Type B pancreatic cell (in vitro differentiated cells): ENCODE measurements at places on chromosomes 2 and 18.

- no peak overlapping the region for H3K4me3 ChIP-seq
- no peak overlapping the region for H3K27ac ChIP-seq
- no peak for DNase-seq
- no peaks in the 10 kb centered on the region for H3K36me3 ChIP-seq
- H3K27me3 ChIP-seq, result no peaks in the 10 kb centered on the region
- H3K4me1 ChIP-seq, result no peaks in the 10 kb centered on the region
Measured at GRCh38 chr2:211822686-211823335, 715.8 kb downstream of the ERBB4 start.

GRCh38 chr18:78984941-78985784 lies 5.5 kb downstream of the SALL3 start:
- H3K27me3 ChIP-seq, result peaks cover 82% of the 10 kb centered on the region
- peak overlapping the region; percentile 73 for H3K4me3 ChIP-seq
- H3K27ac ChIP-seq, result no peak overlapping the region

- peaks cover 4% of the 10 kb centered on the region for H3K4me1 ChIP-seq
- H3K36me3 ChIP-seq, result peaks cover 37% of the 10 kb centered on the region
- H3K27ac ChIP-seq, result no peak overlapping the region
- no peak overlapping the region for H3K4me3 ChIP-seq
- no peaks in the 10 kb centered on the region for H3K27me3 ChIP-seq
Measured at GRCh38 chr2:215422676-215423075, 13.2 kb downstream of the FN1 start.

- H3K4me1 ChIP-seq, result no peaks in the 10 kb centered on the region
- no peak overlapping the region for H3K4me3 ChIP-seq
- no peak overlapping the region for H3K27ac ChIP-seq
Measured at GRCh38 chr2:149787206-149787605, 199.6 kb upstream of the MMADHC start.

DNA sequence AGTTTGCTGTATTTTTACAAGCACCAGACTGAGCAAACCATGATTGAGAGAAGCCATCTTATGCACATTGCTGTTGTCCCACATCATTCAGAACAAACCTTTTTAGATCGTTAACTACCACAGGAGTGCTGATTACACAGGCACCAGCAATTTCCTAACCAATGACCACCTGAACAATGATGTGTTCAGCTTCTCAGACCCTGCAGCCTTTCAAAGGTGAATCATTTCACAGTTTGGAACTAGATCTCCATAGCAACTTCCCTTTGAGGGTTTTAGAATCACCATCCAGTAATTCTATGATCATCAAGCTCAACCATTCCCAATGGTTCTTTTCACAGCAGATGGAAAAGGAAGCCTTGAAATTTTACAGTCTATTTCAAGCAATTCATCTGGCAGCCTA lies 71.4 kb downstream of the OLA1 start:
- H3K4me1 ChIP-seq, result peaks cover 10% of the 10 kb centered on the region
- H3K4me3 ChIP-seq, result no peak overlapping the region
- H3K36me3 ChIP-seq, result peaks cover 25% of the 10 kb centered on the region

GRCh38 chr2:216034065-216034464 lies 20.7 kb upstream of the MREG start:
- H3K4me1 ChIP-seq, result peaks cover 5% of the 10 kb centered on the region
- peak; percentile 79 for DNase-seq
- no peaks in the 10 kb centered on the region for H3K27me3 ChIP-seq

DNA sequence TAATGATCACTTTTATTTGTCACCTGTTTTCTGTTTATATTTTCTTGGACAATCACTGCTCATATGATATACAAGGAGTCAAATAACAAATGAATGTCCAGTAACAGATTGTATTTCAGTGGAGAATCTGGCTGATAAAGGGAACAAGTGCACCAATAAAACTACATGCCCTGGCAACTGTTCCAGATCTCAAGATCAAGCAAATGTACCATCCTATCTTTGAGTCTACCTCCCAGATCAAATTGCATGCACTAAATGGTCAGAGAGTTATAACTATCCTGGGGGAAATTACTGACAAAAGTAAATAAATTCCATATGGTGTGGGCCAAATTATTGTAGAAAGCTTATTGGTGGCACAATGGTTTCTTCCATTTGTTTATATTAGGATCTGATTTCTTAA lies 452.8 kb downstream of the MBD2 start:
- H3K4me1 ChIP-seq, result no peaks in the 10 kb centered on the region
- no peaks in the 10 kb centered on the region for H3K27me3 ChIP-seq
- H3K4me3 ChIP-seq, result no peak overlapping the region
- no peaks in the 10 kb centered on the region for H3K36me3 ChIP-seq
- no peak for DNase-seq

- no peaks in the 10 kb centered on the region for H3K36me3 ChIP-seq
- peak overlapping the region; percentile 50 for H3K27ac ChIP-seq
- no peak for DNase-seq
- peaks cover 42% of the 10 kb centered on the region for H3K4me1 ChIP-seq
Measured at GRCh38 chr18:10410472-10411308, 43.7 kb upstream of the APCDD1 start.

GRCh38 chr2:46655551-46656436 lies 176.4 kb downstream of the TMEM247 start:
- no peaks in the 10 kb centered on the region for H3K36me3 ChIP-seq
- no peak overlapping the region for H3K27ac ChIP-seq
- peaks cover 3% of the 10 kb centered on the region for H3K27me3 ChIP-seq
- peaks cover 14% of the 10 kb centered on the region for H3K4me1 ChIP-seq
- H3K4me3 ChIP-seq, result no peak overlapping the region
- DNase-seq, result no peak

GRCh38 chr2:30349691-30350090 lies 97.4 kb upstream of the LCLAT1 start:
- H3K4me3 ChIP-seq, result no peak overlapping the region
- H3K36me3 ChIP-seq, result no peaks in the 10 kb centered on the region
- H3K27ac ChIP-seq, result no peak overlapping the region
